ENCODE measurements at places on chromosomes 7 and 10.

DNA sequence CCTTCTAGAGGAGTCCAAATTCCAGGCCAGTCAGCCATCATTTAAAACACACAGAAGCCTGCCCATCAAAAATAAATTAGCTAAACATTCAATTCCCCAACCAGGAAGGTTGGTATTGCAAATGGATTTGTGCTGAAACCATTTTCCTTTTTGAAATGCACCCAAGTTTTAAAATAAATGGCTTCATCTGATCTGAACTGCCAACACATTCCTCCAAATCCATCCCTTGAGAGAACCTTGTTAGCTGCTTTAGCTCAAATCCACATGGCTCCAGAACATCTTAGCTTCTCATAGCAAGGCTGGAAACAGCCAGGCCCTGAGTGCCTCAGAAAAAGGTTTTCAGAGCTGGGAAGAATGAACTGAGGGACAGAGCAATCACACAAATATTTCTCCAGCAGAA lies 306.3 kb downstream of the FZD1 start:
- no peak for DNase-seq

DNA sequence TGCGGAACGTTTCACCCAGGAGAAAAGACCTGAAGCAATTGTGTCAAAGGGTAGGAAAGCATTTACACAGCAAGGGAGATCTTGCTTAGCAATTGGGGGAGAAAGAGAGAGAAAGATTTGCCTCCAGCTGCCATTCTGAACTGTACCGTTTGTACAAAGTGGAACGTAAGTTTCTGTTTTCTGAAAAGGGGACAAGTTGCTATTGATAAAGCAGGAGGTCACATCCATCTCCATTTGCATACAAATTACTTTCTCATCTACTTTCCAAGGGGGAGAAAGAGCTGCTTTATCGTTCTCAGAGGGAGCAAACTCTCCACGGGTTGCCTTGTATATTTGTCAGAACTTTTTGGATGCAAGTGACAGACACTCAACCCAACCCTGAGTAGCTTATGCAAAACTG lies 92.0 kb upstream of the CARD11 start:
- no peak for DNase-seq

GRCh38 chr7:144720149-144720548 lies 115.7 kb downstream of the TPK1 start:
- no peak for DNase-seq

DNA sequence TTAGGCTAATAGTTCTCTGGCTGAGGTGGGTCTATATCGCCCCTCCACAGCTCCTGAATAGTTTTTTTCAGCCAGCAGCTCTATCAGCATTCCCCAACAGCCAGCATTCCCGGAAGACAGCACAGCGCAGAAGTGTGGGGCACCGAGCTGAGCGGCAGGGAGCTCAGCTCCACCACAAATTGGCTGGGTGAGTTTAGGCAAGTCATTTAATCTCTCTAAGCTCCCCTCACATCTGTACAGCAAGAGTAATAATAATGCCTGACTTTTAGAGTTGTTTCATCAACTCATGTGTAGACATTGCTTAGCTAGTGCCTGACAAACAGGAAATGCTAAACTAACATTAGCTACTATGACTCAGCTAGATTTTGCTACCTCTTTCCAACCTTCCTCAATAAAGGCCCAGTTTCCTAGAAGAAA lies 247.9 kb upstream of the PTN start:
- no peak for DNase-seq

- DNase-seq: no peak
These were observed 308.4 kb upstream of the POM121L12 start for GRCh38 chr7:52726986-52727385.

All from mucosa of descending colon (tissue), 3 donors.